ENCODE measurements at places on chromosomes 2 and 18.

DNA sequence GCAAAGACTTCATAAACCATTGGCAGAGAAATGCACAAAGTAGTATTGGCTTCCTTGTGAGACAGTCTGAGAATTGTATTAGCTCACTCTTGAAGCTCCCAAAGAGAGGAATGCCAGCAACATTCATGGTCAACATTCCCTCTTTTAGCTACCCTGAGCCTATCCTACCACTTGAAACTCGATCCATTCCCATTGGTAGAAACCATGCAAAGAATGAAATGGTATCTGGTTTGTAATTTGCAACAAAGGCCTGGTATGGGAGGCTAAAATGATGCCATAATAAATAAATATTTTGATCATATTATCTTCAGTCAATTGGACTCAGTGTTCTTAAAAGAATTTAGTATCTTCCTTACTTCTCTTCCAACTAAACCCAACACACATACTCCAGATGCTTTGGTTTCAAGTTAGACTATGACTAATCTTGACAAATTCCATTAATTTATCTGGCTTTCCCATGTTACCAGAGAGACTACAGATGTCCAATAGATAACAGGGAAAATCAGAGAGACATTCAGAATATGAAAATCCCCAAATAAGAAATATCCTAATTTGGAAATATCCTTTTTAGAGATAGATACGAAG is 102.9 kb downstream of the DHRS9 start:
- no peak for DNase-seq

DNA sequence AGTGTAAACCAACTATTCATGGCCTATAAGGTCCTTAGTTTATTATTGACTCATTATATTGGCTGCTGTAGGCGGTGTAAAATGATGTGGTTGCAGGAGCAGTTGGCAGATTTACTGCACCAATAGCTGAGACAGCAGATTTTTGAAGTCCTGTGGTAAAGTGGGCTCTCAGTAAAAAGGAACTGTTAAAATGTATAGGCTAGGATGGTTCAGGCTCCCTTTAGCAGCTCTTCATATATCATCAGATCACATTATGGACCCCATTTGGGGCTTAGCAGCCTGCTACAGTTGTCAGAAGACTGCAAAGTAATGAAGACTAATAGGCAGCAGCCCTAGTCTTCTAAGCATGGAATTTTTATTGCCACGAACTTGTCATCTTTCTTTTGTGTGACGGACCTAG is 27.8 kb downstream of the MTX2 start:
- DNase-seq, result no peak

- peak; percentile 52 for DNase-seq
Observed at GRCh38 chr2:208584378-208584985, 177.9 kb downstream of the PTH2R start.

DNA sequence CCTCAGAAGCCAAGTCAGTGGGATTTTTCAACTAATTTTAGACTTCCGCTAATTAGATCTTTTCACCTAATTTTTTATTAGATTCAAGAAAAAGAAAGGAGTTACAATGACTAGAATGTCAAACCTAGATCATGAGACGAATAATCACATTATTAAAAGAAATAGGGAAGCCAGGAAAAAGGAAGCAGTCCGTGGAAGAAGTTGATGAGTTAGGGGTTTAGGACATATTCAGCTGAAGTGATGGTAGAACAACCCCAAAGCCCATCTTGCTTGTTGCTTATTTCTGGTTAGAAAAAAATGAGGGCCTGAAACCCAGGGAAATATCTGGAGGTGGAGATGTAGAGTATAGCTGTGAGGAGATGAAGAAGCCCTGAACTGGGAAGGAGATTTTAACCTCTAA is 8.0 kb downstream of the KLF7 start:
- no peak for DNase-seq

- no peak for DNase-seq
Observed at GRCh38 chr2:102074152-102074783, 68.3 kb upstream of the IL1R1 start.

GRCh38 chr2:240948905-240949790 is 43.0 kb downstream of the CROCC2 start:
- no peak for DNase-seq

DNA sequence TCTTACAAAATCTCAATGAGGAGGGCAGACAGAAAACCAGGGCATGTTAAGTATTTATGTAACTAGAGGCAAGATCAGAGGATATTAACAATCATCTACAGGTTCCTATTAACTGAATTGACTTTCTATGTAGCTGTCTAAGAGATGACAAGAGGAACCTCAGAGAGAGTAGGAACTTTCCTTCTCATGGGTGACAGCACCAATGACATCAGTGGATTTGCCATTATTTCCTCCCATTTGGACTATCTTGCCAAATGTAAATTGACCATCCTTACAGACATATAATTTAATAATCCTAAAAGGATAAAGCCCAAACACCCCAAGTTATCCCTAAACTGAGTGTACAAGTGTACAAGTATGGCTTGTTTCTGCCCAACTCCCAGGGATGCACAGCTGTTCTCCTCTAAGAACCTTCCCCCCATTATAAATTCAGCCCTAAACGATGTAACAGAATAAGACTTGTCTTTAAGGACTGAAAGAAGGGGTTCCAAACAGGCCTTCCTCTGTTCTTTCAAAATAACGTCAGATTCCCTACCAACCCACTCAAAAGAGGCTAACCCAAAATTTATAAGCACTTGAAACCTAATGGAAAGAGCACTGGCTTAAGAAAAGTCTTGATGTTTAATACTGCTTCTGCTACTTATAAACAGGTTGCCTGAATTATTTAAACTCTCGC is 73.4 kb upstream of the CHAC2 start:
- DNase-seq, result no peak

DNA sequence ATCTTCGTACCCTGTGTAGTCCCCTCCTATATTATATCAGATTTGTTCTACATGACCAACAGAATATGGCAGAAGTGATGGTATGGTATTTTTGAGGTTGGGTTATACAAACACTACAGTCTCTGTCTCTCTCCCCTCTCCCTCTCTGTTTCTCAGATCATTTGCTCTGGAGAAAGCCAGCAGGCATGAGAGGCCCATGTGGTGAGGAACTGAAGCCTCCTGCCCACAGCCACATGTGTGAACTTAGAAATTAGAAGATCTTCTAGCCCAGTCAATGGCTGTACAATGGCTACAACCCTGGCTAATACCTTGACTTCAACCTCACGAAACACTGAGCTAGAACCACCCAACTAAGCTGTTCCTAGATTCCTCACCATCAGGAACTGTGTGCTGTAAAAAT is 250.6 kb downstream of the SMAD2 start:
- DNase-seq, result no peak

DNA sequence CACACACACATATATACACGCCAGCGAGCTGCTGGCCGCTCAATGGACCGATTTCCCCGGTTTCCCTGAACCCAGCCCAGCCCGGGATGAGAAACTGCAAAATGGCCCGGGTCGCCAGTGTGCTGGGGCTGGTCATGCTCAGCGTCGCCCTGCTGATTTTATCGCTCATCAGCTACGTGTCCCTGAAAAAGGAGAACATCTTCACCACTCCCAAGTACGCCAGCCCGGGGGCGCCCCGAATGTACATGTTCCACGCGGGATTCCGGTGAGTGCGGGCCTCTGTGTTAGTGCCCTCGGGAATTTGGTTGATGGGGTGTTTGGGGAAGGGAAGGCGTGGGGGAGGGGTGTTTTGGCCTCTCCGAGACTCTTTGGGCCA is 392 bp downstream of the ST8SIA3 start:
- peak; percentile 55 for DNase-seq

DNA sequence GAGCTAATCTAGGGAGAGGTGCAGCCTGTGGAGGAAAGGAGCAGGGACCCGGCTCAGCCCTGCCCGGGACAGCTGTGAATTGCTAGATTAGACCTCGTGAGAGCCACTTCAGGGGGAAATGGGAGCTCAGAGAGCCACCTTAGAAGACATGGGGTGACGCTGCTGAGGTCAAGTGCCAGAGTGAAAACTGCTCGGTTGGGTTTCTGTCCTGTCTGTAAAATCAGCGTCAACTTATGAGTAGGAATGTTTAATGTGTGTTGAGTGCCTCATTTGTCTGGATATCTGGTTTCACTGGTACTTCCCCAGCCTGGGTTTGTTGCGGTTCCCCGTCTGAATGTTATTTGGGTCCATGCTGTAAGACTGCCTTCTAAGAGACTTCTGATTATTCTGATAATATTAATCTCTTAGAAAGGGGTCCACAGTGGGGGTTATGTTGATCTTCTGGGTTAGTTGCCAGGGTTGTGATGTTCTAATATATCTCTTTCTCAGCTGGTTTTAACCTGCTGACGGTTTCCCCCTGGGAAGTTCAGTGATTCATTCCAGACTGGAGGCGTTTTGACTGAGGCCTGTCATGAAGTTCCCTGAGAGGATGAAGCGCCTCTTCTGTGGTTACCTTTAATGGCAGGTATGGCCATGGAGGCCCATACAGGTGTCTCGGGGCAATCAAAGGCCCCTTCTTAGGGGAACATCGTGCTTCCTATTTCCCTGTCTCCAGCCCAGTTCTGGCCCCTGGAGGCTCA is 175.9 kb downstream of the SH3RF3 start:
- no peak for DNase-seq

DNA sequence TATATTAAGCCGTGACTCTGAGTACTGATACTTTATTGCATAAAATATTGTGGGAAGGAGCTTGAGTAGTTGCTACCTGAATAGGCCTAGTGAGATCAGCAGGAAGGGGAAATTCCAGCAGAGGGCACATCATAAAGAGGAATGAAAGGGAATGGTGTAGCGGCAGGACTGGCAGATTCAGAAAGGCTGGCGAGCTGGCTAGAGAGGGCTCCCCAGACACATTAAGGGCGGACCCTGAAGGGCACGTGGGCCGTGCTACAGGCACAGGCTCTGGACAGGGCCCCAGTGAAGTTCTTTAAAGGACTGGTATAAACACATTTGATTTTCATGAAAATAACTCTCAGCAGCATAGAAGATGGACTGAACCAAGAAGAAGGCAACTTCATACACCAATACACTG is 43.0 kb downstream of the PTPN2 start:
- no peak for DNase-seq

- no peak for DNase-seq
Observed at GRCh38 chr18:28050545-28050944, 126.4 kb downstream of the CDH2 start.

DNA sequence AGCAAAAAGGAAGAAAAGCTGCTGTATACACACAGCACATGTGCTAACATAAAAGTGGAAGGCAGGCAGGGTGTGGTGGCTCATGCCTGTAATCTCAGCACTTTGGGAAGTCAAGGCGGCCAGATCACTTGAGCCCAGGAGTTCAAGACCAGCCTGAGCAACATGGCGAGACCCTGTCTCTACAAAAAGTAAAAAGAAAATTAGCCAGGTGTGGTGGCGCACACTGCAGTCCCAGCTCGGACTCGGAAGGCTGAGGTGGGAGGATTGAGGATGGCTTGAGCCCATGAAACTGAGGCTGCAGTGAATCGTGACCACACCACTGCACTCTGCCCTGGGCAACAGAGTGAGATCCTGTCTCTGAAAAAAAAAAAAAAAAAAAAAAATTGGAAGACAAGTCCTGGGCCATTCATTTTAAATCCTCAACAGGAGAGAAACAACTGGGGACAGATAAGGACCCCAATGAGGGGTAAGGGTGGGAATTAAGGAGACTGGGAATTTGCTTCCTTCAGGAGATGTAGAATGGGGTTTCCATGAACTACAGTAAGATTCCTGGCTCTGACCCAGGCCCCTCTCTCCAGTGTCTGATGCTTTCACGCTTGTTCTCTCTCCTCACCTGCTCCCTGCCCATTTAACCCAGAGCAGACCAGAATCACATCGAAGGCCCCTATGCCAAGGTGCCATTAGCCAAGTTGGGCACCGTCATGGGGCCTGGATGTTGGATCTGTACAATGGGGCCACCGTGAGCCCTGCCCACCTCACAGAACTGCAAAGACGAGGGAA is 29.6 kb downstream of the TNS1 start:
- DNase-seq, result no peak

DNA sequence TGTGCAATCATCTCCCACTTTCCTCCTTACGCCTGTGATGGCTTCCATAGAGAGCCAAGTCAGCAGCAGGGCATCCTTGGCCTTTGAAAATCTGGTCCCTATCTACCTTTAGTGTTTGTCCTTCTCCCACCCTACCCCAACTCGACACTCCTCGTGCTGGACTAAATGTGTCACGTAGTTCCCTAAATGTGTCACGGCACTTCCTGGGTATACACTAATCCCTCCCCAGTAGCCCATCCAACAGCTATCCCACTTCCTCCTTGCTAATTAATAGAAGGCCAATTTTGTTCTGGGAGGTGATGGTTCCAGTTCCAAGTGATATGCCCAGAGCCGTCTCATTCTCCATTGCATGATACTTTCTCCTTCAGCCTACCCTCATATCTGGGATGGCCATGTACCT is 36.5 kb upstream of the ZFP36L2 start:
- no peak for DNase-seq

GRCh38 chr2:226515344-226516055 is 284.1 kb downstream of the IRS1 start:
- no peak for DNase-seq
